GM23338 (cell line): ENCODE measurements at places on chromosomes 1 and 21.

GRCh38 chr1:161962091-161962887 lies 61.4 kb downstream of the OLFML2B start:
- no peak for DNase-seq

- peak; percentile 78 for DNase-seq
Observed at GRCh38 chr1:87334351-87335174, 5.9 kb downstream of the LMO4 start.

DNA sequence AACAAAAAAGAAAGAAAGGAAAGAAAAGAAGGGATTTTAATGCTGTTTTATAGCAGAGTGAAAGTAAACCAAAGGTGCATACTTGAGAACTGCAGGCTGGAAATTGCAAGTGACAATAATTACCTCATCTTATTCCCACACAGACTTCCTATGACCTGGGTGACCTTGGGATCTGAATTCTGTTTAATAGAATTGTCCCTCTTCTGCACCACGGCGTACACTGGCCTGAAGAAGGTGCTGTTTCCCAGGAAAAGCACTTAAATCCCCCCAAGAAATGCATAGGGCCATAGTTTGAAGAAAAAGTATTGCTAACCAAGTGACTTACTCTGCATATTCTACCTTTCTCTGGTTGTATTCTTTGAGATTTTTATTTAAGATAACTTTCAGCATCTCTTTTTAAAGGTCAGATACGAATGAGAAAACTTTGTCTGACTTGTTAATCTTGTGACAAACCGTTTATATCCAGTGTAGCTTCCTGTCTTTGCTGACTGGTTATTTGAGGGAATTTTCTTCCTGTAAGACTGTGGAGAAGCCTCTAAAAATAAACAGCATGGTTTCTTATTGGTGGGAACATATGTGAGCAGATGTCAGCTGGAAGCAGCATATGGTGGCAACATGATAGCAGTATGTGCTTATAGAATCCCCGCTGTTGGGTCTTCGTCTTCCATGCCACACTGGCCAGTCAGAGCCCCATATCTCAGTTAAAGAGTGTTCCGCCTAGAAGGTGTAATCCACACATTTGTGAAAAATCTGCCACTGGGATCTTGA lies 16.3 kb downstream of the TGFB2 start:
- peak; percentile 47 for DNase-seq

GRCh38 chr21:38921511-38922251 lies 116.0 kb downstream of the ETS2 start:
- no peak for DNase-seq

GRCh38 chr1:246639732-246640131 lies 73.5 kb downstream of the CNST start:
- no peak for DNase-seq

DNA sequence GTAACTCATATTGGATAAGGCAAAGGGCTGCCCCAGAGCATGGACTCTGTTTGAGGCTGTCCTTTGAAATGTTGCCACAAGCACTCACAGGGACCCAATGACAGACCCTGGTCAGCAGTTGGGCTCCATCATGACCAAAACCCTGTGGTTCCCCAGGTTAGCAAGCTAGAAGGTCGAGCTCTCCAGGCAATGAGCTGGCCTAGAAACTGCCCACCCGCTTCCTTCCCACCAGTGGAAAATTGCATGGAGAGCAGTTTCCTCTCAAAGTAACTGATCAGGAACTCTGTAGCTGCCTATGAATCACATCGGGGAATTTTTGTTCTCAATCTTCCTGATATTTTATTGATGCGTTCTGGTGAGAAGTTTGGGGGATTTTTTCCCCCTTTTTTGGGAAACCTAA lies 52.8 kb downstream of the FHAD1 start:
- DNase-seq, result no peak

GRCh38 chr1:235888119-235888643 lies 21.5 kb upstream of the LYST start:
- DNase-seq, result no peak

GRCh38 chr1:14442669-14443068 lies 155.8 kb upstream of the KAZN start:
- DNase-seq, result peak; percentile 56

GRCh38 chr21:37128076-37128475 lies 55.0 kb downstream of the TTC3 start:
- no peak for DNase-seq

GRCh38 chr1:33996281-33996680 lies 132.4 kb downstream of the HMGB4 start:
- no peak for DNase-seq

DNA sequence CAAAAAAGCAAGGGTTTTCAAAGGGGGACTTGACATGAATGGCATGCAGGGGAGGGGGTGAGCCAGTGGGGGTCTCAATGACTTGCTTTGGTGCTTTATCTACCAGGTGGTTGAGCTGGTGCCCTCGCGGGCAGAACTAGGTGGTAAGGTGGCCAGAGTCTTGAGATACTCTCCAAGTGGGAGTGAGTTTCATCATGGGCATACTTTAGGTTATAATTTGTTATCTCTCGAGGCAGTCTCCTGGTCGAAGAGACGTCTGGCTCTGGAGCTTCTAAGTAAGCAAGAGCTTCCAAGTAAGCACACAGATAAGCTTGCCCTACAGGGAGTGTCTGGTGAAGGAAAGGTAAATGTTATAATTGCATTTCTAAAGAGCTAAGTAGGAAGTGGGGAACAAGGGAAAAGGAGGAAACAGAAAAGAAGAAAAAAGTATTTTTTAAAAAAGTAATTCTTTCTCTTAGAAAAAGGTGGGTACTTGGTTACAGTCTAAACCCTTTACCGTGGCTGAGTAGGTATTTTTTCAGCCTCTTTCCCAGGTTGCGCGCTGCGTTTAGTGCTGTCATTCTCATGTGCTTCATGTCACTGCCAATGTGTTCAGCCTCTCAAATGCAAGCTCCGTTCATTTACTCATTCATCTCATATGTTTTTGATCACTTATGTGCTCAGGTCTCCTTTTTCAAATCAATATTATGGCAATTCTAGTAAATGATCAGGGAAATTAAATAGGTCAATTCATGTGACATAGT lies 31.6 kb upstream of the DNAJC6 start:
- DNase-seq, result no peak

- no peak for DNase-seq
Observed at GRCh38 chr1:158534496-158534895, 19.7 kb downstream of the OR6Y1 start.

- DNase-seq, result no peak
Observed at GRCh38 chr1:109824349-109825115, 60.8 kb upstream of the EPS8L3 start.

GRCh38 chr1:244758708-244759107 lies 76.8 kb upstream of the COX20 start:
- no peak for DNase-seq

DNA sequence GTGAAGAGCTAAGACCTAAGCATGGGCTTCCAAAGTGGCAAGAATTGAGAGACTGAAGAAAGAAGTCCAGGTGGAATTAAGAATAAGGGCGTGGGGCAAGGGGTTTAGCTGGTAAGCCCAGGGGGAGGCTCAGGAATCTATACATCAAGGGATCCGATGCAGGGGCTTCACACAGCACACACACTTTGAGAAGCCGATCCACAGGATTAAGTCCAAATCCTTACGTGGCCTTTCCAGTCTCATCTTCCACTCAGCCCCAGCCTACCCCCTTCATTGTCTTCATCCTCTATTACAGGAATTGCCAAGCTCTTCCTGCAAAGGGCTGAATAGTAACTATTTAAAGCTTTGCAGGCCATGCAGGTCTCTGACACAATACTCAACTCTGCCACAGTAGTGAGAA lies 101.3 kb downstream of the TGFBR3 start:
- no peak for DNase-seq

DNA sequence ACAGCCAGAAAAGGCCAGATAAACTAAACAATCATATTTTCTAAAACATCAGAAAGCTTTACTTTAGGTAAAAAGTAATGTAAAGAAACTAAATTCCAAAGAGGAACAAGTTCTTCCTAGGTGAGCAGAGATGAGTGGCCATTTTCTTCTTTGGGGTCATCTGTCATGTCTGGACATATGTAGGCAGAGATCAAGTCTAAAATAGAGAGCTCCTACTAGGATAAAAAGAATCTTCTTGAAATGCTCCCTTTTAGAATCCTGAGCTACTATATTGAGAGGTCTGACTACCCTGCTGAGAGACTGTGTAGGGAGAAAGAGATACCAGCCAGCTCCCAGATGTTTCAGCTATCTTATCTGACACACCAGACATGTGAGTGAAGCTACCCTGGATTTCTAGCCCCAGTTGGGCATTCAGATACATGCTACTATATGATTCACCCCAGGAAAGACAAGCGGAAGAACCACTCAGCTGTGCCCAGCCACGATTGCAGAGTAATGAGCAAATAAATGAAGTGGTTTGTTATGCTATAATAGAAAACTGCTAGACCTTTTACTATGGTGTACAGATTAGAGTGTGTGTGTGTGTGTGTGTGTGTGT lies 80.1 kb downstream of the TTLL7 start:
- DNase-seq, result no peak

DNA sequence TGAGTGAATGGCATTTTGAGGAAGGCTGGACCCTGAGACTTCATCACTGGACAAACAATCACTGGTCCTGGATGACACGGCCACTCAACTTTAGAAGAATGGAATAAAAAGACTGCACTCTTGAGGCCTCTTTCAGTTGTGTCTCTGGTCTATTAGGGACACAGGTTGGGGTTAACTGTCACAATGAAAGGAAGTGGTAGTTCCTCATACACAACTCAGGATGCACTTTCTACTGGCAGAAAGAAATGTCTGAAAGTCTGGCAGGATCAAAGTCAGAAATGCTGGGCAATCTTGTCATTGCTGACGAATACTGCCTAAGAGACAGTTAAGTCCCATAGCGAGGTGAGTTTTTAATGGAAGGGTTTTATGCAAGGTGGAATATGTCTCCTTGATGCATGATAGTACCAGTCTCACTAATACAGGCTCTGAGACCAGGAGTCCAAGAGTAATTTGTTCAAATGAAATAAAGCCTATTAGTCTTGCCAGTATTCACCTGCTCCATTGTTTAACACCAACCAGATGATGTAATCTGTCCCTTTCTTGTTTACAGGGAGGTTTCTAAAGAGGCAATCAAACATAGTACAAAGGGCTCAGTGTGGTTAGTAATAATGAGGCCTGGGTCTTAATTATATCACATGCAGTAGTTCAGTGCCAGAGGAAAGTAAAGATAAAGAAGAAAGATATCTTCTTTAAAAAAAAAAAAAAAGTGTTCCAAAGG lies 11.2 kb upstream of the RRP15 start:
- no peak for DNase-seq

DNA sequence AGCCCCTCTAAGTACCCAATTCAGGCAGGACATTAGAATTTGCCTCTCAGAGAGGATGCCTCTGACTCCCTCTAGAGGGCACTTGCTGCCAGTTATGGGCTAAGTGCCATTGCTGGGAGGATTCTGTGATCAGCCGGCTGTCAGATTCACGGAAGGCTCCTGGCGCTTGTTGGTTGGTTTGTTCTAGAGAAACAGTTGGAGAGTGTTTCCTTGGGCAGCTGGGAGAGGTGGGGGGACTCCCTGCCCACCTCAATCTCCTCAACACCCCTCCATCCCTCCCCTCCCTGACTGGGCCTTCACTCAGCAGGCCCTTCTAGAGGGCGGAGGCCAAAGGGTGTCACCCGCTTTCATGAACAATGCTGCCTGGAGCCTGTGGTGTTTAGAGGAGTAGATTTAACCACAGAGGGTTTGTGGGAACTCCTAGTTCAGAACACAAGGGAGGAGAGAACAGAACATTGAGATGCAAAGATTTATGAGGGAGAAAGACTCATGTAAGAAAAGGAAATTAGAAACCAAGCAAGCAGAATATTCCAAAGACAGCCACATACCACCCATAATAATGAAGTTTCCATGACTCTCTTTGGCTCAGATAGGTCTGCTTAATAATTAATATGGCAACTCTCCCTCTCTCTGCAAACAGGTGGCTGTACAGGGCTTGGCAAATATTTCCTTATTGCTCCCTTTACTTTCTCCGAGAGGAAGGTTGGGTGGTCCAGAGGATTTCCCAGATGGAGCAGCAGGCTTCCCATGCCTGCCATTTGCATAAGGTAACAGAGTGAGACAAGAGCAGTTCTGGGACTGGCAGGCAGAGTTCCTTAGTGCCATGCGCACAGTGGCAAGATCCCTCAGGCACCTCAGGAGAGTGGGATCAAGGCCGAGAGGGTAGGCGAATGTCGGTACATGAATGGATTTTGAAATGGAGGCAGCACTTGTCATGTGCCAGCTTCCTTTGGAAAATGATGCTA lies 30.0 kb upstream of the ACP6 start:
- peak; percentile 90 for DNase-seq

DNA sequence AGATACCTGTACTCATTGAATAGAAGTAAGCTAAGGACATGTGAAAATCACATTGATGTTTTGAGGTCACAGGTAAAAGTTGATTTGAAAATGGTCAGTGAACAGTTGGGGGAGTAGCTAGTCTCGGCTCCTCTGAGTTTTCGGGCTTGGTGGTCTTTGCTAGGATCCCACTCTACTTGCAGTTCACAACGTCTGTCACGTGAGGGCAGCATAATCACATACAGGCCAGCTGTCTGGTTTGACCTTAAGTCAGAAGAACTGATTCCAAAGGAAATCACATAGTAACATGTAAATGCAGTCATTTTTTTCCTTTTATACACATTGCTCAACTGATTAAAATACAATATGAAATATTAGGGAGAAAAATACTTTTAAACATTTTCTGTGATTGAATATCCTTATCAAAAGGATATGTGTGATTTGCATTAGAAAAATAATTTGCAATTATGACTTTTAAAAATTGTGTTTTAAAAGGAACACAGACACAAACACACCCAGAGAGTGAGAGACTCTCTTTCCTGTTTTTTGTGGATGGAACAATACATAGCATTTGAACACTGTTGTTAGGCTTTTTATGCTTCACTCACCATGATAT lies 21.8 kb upstream of the PDC start:
- peak; percentile 84 for DNase-seq

- peak; percentile 50 for DNase-seq
Observed at GRCh38 chr1:54273795-54274163, 73.8 kb downstream of the MRPL37 start.

- no peak for DNase-seq
Observed at GRCh38 chr1:30746212-30747032, 11.2 kb downstream of the LAPTM5 start.

DNA sequence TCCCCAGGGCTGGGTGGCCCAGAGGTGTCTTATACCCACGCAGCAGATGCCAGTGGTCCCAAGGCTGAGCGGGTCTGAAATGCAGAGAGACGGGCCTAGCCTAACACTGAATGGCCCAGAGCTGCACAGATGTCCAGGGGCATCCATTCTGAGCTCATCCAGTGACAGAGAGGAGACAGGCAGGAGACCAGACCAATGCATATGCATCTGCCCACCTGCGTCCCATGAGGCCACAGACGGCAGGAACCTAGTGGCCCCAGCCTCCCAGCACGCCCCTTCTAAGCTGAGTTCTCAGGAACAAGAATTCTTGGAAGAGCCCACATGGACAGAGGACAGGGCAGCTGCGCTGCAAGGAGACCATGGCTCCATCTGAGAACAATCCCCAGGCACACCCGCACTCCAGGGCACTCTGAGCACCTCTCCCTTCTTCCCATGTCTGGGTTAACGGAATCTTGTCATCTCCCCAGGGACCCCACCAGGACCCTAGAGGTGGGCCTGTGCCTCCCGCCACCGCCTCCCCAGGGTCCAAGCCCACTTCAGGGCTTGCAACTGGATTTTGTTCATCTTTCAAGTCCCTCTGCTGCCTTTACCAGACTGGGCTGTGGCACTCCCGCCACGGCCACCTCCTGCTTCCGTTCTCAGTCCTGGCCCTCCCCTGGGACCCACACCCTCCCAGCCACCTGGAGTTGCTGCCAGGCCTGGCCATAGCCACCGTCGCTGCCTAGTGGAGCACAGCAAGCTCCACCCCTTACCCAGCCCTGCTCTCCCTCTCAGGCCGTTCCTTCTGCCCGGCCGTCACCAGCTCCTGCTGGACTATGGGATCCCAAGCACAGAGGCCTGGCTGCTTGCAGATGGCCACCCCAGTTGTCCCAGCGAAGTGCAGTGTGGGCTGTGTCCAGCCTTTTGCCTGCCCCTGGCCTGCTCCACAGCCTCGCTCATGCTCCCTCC lies 3.3 kb downstream of the WNT3A start:
- no peak for DNase-seq
